HEK293T (cell line): ENCODE measurements at places on chromosomes 12 and 14.
A peak's percentile ranks its signal among the peaks of the same experiment; 100 is the strongest.

GRCh38 chr12:53414756-53415417 is 8.8 kb upstream of the AMHR2 start:
- DNase-seq = no peak

GRCh38 chr14:67618617-67619063 is 1.1 kb upstream of the ARG2 start:
- DNase-seq = peak; percentile 49

GRCh38 chr14:61192989-61193388 is 88.1 kb downstream of the TMEM30B start:
- no peak for DNase-seq

GRCh38 chr12:102426599-102427542 is 53.5 kb downstream of the IGF1 start:
- DNase-seq = no peak

DNA sequence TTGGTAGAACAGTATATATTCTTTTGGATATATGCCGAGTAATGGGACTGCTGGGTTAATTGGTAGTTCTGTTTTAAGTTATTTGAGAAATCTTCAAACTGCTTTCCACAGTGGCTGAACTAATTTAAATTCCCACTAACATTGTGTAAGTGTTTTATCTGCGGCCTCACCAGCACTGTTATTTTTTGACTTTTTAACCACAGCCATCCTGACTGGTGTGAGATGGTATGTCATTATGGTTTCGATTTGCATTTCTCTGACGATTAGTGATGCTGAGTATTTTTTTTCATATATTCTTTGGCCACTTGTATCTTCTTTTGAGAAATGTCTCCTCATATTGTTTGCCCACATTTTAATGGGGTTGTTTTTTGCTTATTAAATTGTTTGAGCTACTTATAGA is 357.4 kb downstream of the C12orf50 start:
- no peak for DNase-seq

GRCh38 chr14:90727082-90727481 is 89.1 kb downstream of the TTC7B start:
- no peak for DNase-seq

GRCh38 chr12:105256921-105257320 is 20.9 kb upstream of the APPL2 start:
- DNase-seq = no peak

- no peak for DNase-seq
Observed at GRCh38 chr14:104843442-104844305, 21.4 kb upstream of the CEP170B start.

- no peak for DNase-seq
Observed at GRCh38 chr14:51616724-51617409, 34.8 kb upstream of the FRMD6 start.
